ENCODE measurements at places on chromosomes 16 and 17.

DNA sequence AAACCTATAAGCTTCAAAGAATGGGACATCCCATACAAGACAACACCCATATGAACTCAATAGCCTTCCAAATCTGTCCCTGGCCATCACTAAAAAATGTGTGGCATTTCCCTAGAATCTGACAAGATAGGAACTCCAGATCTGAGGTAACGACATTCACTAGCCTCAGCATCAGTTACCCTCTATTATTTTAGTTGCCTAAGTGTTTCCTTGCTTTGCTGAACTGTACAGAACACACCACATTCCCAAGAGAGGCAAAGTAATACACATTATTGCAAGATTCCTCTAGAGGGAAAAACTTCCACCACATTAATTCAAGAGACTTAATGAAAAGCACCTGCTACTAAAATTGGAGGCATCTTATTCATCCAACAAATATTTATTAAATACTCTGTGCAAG lies 5.0 kb downstream of the LSM12 start:
- DNase-seq, result no peak

GRCh38 chr16:26133416-26134093 lies 441.8 kb downstream of the HS3ST4 start:
- no peak for DNase-seq

- no peak for DNase-seq
Observed at GRCh38 chr16:2663553-2664546, 18.5 kb upstream of the KCTD5 start.

- peak; percentile 59 for DNase-seq
Observed at GRCh38 chr16:85416228-85417109, 196.7 kb upstream of the GSE1 start.

DNA sequence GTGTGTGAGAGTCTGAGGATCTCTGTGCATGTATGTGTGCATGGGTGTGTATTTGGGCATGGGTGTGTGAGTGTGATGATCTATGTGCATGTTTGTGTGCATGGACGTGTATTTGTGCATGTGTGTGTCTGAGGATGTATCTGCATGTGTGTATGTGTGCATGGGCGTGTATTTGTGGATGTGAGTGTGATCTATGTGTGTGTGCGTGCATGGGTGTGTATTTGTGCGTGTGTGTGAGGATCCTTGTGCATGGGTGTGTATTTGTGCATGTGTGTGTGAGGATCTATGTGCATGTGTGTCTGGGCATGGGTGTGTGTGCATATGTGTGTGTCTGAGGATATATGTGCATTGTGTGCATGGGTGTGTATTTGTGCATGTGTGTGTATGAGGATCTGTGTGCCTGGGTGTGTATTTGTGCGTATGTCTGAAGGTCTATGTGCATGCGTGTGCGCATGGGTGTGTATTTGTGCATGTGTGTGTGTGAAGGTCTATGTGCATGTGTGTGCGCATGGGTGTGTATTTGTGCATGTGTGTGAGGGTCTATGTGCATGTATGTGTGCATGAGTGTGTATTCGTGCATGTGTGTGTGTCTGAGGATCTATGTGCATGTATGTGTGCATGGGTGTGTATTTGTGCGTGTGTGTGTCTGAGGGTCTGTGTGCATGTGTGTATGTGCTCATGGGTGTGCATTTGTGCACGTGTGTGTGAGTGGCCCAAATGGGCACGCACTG lies 26.5 kb upstream of the ITGAX start:
- DNase-seq, result no peak

DNA sequence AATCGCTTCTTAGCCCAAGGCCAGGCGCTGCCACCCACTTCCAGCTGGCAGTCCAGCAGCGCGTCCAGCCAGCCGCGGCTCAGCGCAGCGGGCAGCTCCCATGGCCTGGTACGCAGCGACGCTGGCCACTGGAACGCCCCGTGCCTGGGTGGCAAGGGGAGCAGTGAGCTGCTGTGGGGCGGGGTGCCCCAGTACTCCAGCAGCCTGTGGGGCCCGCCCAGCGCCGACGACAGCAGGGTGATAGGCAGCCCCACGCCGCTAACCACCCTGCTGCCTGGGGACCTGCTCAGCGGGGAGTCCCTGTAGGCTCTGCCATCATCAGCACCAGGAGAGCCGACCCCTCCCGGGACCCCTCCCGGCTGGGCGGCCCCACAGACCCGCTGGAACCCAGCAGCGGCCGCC lies 24.0 kb downstream of the TMC6 start:
- no peak for DNase-seq

DNA sequence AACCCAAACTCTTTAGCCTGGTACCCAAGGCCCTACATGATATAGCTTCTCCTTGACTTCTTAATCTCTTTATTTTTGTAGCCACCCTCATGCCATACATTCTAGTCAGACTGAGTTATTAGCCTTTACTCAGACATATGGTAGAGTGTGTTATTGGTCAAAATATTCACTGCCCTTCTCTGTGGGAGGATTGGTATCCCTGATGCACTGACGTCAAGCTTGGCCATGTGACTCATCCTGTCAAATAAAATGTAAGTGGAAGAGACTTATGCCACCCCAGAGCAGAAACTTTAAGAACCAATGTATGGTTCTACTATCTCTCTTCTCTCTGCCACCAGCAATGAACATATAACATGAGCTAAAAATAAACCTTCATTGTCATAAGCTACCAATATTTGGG lies 12.2 kb upstream of the BEAN1 start:
- DNase-seq, result no peak

DNA sequence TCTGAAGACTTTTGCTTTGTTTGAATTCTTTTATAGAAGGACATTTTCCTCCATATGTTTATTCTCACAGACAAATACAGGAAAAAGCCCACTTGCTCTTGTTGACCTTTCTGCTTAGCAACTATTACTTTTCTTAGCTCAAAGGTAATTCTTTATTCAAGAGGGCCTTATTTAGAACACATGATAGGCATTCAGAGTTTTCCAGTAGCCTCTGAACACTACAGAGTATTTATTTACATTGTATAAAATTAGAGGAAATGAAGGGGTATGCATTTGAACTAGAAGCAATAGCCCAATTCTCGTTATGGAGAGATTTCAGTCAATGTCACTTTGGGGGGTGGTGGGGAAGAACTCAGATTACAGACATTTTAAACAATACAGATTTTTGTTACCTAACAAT lies 581.7 kb downstream of the KCNJ2 start:
- DNase-seq, result no peak

DNA sequence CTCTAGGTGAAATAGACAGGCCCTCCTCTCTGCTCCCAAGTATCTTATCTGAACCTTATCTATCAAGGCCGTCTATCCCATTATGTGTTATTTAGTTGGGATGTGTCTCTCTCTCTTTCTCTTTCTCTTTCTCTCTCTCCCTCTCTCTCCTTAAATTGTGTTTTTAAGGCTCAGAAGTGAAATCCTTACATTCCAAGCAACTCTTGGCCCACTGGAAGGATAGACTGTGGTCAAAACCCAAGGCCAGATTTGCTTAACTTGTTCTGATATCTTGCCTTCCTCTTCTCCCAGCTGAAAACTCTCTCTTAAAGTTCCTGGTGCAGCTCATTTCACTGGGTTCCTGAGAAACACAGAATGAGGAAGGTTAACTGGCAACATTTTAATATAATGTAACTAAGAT lies 14.7 kb downstream of the CDRT4 start:
- no peak for DNase-seq

DNA sequence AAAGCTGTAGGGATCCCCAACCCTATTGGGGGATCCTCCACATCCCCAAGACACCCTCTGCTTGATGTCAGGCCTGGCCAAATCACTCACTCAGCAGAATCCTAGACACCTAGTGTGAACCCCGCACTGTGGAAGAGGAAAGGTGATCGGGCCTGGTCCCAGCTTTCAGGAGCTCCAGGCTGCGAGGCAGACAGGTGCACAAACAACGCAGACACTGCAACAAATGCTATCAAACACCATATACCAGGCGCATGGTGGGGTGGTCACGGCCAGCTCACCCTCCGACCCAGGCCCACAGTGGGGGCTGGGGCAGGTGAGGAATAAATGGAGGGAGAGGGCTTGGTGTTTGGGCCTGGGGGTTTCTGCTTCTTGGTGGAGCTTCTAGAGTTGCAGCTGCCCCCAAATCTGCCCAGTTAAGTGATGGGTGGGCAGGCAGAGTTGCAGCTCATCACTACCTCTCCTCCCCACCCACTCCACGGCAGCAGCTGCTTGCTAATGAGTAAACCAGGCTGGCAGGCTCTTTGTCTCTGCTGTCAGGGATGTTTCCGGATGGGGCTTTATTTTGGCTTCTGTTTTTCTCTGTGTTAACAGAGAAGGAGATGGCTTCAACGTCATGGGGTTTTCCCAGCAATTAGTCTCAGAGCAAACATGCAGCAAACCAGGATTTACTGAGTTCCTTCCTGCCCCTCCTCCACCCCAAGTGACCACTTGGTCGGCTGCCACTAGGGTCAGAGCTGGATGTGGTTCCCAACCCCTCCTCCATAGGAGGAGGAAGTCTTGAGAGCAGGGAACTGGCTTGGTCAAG lies 46.6 kb downstream of the PECAM1 start:
- DNase-seq, result no peak

DNA sequence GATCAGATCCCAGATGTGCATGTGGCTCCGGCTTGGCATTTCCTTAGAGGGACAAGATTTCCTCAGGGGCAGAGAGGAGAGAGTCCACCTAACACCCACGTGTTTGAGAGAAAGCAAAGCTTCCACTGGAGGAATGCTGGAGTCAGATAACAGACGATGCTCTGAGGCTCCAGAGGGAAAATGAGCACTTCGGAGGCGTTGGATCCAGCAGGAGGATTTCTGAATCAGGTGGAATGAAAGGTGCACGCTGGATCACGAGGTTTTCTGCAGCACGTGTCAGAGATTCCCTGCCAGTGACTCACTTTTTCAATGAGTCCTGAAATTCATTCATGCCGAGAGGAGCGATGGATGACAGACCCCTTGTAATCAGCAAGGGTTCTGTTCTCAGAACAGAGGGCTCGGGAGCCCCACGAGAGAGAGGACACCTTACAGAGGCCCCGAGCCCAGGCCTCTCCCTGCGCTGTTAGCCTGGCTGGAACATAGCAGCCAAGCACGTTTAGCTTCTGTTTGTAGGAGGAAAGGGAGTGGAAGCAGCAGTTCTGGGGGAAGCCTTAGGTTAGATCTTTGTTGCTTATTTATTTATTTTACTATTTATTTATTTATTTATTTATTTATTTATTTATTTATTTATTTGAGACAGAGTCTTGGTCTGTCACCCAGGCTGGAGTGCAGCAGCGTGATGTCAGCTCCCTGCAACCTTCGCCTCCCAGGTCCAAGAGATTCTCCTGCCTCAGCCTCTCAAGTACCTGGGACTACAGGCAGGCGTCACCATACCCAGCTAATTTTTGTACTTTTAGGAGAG lies 49.3 kb upstream of the JPH3 start:
- no peak for DNase-seq

- DNase-seq, result no peak
Observed at GRCh38 chr17:41060052-41060604, at the start of gene KRTAP2-3. KRTAP2-3 (minus strand) TSS chr17:41060114; CDS start chr17:41060050, 64 bp downstream.

- DNase-seq, result no peak
Observed at GRCh38 chr16:87877942-87878507, 8.7 kb upstream of the SLC7A5 start.

GRCh38 chr17:3879186-3879585 lies 13.7 kb downstream of the CAMKK1 start:
- no peak for DNase-seq

All from T-helper 9 cell (primary cell).